ENCODE measurements at places on chromosomes 3 and 15.

GRCh38 chr3:30904996-30905395 lies 10.5 kb upstream of the GADL1 start:
- DNase-seq, result no peak

- no peak for DNase-seq
Measured at GRCh38 chr15:47872869-47873432, 155.6 kb downstream of the SEMA6D start.

DNA sequence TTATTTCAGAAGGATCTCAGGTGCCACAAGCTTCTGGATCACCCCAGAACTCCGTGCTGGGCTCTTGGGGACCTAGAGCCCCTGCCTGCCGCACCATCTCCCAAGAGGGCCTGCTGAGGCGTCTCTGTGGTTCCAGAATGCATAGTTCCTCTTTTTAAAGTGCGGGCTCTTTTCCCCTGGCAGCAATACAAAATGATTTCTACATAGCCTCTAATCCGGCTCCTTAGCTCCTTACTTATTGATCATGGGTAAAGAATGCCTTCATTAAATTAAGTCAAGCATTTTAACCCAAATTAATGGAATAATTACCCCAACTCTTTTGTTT lies 121.9 kb downstream of the ATP10A start:
- no peak for DNase-seq

- DNase-seq, result no peak
Measured at GRCh38 chr3:108060331-108060730, 30.5 kb downstream of the CD47 start.

Data from left renal pelvis (tissue), 4 donors.